Panc1 (cell line): ENCODE measurements at places on chromosomes 1 and 21.

DNA sequence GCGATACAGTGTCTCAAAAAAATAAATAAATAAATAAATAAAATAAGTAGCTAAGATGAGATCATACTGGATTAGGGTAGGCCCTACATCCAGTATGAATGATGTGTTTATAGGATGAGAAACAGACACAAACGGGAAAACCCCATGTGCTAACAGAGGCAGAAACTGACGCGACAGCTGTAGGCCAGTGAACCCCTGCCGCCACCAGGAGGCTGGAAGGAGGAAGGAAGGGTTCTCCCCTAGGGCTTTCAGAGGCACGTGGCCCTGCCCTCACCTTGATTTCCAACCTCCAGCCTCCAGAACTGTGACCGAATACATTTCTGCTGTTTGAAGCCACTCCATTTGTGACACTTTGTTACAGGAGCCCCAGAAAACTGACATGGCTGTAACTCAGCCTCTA is 38.5 kb downstream of the CHD5 start:
- DNase-seq: no peak

GRCh38 chr1:60041783-60042182 is 31.8 kb downstream of the C1orf87 start:
- DNase-seq: no peak

DNA sequence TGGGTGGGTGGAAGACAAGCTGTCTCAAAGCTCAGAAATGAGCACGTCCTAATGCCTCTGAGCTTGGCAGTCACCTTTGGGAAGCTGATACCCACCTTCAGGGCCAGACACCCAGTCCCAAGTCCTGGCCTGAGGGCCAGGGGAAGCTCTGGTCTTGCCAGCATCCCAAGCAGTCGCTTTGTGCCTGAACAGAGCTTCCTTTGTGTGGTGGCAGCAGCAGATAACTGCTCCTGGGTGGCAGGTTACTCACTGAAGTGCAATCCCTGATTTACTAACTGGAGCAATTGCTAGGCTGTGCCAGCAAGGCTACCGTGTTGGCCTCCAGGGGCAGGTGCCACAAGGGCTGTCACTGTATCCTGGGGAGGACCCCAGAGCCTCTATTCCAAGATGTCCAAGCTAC is 40.4 kb upstream of the GRHL3 start:
- no peak for DNase-seq

GRCh38 chr1:248821641-248822040 is 4.1 kb downstream of the SH3BP5L start:
- no peak for DNase-seq

GRCh38 chr1:29800522-29800956 is 564.2 kb downstream of the PTPRU start:
- no peak for DNase-seq

DNA sequence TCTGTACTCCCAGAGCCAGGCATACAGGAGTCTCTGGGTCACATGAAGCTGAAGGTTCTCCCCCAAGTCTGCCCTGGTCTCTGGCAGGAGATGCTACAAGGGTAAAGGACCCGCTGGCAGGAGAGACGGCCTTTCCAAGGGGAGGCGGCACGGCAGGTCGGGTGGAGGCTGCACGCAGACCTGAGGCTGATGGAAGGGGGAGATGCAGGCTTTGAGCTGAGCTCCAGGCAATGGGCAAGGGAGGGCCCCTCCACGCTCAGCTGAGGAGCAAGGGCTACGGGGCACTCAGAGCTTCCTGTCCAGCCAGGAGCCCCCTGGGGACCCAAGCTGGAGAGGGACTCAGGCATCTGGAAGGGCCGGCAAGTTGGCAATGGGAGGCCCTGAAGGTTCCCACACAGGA is 50.3 kb downstream of the MEGF6 start:
- DNase-seq: no peak

DNA sequence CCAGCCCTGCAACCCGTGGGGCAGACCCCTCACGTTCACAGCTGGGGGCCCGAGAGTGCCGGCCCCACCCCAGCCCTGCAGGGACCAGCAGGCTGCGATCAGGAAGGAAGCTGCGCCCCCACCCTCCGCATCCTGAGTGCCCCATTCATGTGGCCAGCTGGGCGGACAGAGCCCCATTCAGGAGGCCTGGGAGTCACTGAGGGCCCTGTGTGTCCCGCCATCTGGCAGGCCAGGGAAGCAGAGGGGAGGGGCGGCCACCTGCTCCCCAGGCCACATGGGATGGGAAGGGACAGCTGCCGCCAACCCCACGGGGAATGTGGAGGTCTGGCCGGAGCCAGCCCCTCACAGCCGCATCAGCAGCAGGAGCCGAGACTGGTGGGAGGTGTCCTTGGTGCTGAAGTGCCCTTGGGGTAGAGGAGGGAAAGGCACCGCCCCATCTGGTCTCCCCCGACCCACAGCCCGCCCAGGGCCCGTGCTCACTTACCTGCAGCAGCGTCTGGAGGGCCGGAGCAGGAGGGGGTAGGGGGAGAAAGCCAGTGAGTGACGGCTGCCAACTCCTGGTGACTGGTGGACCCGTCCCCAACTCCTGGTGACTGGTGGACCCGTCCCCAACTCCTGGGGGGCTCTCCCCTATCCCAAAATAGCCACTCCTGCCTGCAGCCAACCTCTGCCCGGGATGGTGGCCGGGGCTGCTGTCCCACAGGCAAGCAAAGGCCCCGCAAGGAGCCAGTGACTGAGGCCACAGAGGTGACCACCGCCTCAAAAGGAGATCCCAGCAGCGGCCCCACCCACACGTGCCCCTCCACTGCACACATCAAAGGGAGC is 8.7 kb downstream of the ACAP3 start:
- no peak for DNase-seq

DNA sequence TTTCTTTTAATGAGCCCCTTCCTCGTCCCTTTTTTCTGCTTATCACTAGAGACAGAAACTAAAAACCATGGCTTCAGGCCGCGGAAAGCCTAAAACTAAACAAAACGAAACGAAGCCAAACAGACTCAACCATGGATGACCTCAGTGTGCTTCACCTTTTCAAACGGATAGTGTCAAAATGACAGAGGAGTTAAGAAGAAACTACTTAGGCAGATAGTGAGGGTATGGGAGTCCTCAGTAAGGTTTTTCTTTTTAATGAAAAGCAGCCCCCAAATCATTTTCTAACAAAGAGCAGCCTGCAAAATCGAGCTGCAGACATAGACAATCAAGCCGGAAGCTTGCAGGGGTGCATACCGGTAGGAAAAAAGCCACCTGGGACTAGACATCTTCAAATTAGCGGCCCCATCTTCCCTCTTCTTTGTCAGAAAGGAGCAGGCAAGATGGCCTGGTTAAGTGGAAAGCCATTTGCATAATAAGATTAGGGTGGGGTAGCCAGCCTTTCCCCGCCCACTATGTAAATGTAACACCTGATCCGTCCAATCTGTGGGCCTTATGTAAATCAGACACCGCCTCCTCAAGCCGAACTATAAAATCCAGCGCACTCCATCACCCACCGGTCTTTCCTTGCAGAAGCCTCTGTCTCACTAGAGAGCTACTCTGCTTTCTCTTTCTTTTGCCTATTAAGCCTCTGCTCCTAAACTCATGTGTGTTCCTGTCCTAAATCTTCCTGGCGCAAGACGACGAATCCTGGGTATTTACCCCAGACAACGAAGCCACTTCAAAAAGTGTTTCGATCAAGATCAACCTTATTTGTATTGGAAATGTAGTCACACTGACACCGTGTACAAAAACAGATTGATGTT is 6.2 kb upstream of the ERO1B start:
- DNase-seq: no peak

- DNase-seq: no peak
Measured at GRCh38 chr1:246302711-246303317, 204.3 kb downstream of the SMYD3 start.

GRCh38 chr1:201142011-201142848 is 12.0 kb downstream of the TMEM9 start:
- no peak for DNase-seq
